EL (cell line): ENCODE measurements at places on chromosomes 5 and 9.

DNA sequence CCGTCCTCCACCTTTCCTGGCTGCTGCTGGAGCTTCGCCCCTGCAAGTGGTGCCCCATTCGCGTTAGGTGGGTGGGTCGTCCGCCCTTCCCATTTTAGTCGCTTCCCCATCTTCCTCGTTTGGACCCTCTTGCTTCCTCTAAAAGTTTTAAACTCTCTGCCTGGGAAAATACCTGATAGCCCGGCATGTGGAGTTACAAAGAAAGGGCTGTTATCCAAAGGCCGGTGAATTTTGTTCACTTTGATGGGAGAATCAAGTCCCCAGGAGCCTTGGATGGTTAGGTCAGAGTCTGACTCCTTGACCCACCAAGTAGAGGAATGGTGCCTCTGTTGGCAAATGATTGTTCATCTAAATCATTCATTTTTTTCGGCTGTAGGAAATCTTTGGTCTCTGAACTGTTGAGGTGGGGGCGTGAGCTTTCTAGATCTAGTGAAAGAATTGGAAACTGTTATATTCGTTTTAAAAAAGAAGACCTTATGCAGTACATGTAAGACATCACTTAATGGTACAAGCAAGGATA lies 29.5 kb upstream of the APC start:
- no peak for DNase-seq

DNA sequence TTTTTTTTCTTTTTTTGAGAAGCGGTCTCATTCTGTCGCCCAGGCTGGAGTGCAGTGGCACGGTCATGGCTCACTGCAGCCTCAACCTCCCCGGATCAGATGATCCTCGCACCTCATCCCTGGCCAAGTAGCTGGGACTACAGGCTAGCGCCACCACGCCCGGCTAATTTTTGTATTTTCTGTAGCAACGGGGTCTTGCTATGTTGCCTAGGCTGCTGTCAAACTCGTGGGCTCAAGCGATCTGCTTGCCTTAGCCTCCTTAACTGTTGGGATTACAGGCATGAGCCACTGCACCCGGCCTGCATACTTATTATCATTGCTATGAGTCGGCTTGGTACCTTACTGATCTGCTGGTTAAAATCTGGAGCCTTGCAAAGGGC lies 790 bp upstream of the IARS1 start:
- peak; percentile 35 for DNase-seq

- DNase-seq, result no peak
These were observed 156.6 kb downstream of the AOPEP start for GRCh38 chr9:94882966-94883641.

DNA sequence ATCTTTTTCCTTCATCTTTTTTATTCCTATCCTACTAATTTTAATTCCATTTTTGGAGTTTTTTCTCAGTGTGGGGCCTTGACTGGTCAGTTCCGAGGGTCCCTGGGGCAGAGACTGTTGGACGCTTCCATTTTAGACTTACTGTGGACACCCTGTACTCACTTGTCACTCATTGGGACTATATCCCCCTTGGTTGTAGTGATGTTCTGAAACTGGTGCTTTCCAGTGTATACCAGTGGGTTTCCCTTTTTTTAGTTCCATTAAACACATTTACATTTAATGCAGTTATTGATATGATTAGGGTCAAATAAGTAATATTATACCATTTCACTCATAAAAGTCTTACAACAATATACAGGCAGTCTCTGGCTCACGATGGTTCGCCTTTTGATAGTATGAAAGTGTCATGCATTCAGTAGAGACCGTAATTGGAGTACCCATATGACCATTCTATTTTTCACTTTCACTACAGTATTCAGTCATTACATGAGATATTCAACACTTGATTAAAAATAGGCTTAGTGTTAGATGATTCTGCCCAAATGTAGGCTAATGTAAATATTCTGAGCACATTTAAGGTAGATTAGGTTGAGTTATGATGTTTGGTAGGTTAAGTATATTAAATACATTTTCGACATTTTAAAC lies 46.0 kb downstream of the CNOT6 start:
- no peak for DNase-seq

GRCh38 chr9:87586731-87587355 lies 89.2 kb downstream of the DAPK1 start:
- DNase-seq, result no peak

DNA sequence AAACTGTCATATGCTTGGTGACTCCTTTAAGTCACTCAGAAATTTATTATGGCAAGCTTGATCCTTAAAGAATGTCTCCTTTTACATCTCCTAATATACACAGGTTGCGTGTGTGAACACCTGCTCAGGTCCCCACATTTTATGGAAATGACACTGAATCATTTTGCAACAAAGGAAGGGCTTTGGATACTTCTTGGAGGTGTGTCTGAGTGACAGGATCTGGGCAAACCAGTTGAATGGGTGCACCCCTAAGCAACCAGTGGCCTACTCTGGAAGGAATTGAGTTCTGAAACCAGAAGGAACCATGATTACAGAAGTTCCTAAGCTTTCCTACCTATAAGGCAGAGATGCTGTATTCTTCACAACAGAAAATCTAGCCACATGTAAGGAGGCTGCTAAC lies 483.9 kb upstream of the KLF4 start:
- no peak for DNase-seq

DNA sequence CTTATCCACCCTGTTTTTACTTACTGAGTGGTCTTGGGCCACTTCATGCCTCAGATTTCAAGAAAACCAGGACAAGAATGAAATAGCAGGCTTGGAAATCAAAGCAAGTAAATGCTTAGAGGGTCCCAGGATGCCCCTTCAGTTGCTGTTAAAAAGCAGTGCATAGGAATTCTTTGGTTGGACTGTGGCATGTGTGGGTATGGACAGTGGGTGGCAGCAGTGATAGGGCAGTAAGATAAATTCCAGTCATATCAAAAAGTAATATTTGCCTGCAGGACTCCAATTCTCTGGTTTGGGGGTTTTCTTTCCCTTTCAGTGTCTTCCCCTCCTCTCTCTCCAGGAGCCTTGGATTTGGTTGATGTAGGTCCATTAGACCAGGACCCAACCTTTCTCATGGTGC lies 306.7 kb upstream of the CLINT1 start:
- no peak for DNase-seq

- DNase-seq, result peak; percentile 49
These were observed 69.7 kb upstream of the ABL1 start for GRCh38 chr9:130765137-130766020.

DNA sequence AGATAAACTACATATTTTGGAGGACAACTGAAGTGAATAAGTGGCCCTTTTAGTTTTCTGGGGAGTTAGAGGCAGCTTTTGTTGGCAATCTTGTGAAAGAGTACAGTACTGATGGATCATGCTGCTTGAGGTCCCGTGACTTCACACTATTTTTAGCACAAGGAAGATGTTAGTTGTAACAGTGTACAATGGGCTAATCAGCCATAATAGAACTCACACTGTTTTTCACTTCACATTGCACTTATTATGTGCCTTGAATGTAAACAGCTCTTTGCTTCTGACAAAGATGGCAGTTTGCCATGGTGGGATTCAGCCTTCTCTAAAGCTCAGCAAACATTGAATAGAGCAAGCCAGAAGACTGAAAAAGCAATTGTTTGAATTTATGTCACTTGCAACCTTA lies 176.7 kb upstream of the ZNF608 start:
- no peak for DNase-seq

DNA sequence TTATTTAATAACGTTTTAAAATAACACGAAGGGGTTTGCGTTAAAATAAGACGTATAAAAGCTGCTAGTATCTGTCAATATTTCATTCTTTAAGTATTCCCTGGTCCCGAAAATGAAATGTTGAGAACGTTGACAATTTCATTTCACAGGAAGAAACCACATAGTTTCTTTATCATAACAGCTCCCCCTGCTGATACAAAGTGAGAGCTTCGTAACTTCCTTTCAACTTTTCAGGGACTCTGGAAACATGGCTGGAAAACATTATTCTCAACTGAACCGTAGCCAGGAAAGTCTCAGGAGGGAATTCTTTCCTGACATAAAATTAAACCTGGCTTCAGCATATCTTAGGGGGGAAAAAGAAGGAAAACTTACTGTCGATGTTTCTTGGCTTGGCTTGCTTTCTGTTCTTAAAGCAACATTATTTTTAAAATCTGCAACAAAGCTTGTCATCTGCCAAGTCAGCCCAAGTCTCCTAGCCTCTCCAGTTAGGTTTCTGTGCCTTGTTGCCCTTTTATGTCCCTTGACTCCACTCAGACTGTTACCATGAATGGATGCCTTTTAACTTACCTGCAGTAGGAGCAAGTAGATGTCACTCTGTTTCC lies 122.9 kb upstream of the DAB2 start:
- DNase-seq, result peak; percentile 76

DNA sequence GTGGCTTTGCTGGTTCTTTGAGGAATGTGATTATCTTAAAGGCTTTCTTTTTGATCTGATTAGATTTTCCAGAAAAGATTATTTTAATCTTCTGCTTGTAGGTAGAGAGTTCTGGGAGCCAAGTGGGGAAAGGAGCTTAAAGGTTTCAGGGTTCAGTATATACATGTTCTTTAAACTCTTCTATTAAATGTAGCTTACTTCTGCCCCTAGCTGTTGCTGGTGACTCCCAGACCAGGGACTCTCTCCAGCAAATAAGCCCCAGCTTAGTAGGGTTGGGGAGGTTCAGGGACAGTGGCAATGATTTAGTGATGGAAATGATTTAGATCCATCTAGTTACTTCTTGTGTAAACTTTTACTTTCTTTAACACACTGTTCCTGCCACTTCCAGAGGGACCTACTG lies 72.2 kb downstream of the SLC12A2 start:
- DNase-seq, result peak; percentile 1

DNA sequence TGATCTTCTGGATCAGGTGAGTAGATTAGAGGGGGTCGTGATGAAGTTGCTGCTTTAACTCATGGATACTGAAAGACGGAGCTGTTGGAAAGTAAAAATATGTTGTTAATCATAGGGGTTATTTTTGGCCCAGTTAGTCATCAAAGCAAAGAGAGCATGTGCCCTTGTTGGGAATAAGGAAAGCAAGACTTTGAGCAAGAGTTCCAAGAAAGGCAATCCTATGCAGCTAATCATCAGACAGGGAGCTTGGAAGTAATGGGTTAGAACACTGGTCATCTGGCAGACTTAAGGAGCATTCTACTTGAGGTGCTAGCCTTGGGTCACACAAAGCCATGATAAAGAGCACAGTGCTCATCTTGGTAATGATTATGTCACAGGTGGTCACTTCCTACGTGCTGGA lies 18.3 kb downstream of the ASPN start:
- DNase-seq, result peak; percentile 83

DNA sequence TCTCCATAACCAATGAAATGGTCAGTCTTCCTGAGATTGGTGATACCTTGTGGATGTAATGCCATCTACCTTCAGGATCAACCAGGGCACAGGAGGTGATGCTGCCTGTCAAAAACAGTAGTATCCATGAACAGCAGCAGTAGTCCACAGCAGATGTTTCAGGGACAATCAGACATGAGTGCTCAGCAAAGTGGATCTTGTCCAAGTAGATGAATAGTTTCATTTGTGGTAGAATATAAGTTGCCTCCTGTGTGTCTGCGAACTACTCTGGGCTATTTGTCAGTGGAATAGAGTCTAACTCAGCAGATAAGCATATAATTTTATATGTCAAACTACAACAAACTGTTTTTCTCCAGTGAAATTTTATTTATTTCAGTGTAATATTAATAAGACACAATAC lies 1860.1 kb upstream of the ACO1 start:
- DNase-seq, result no peak

DNA sequence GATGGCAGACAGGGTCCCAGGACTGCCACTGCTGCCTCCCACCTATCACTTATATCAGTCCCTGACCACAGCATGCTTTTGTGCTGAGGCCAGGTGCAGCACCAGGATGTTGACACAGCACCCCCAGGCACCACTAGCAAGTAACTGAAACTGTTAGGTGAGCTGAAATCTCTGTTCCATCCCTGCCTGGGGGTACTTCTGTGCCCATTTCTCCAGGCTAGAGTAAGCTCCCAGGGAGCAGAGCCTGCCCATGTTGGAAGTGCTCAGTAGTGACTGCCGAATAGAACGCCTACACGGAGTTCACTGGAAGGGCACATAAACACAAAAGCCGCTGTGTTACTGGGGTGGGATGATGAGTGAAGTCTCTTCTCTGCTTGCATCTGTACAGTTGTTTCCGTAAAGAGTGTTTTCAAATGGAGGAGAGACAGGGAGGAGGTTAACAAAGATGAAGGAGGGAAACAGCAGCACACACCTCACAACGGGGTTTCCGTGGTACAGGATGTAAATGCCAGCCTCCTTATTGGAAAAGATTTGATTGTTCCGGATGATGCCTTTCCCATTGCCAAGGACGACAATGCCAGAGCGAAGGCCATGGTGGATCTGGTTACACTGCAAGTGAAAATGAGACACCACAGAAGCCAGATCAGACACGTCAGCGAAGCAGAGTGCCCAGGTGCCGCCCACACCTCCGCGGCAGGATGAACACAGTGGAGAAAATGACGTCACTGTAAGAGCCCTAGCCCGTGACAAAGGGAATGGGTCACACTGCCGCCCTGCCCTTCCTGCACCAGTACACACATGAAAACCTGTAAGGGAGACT lies 43.1 kb downstream of the POLR1E start:
- DNase-seq, result no peak

- no peak for DNase-seq
These were observed 31.1 kb upstream of the MEIKIN start for GRCh38 chr5:131976414-131977211.

- no peak for DNase-seq
These were observed 73.4 kb downstream of the PHF2 start for GRCh38 chr9:93649610-93650261.

DNA sequence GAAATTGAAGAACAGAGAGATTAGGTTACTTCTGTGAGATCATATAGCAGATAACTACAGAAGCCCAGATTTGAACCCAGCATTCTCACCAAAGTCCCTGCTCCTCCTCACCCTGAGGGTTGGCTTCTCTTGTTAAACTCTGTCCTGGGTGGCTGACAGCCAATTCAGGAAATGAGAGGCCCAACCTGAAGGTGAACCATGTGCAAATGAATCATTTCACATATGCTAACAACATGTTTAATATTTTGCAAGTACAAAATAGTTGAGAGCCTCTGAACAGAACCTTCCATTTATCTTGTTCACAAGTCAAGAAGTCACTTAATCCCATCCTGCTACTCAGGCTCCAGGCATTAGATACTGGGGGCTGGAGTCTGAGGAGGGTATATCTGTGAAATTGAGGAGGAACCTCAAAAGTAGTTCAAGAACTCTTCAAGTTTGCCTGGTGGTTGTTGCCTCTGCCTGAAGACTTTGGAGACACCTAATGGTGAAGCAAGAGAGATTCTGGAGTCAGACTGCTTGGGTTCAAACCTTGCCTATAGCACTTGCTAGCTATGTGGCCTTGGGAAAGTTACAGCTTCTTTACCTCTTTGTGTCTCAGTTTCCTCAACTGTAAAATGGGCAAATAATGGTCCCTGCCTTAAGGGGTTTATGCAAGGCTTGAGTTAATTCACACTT lies 564.0 kb downstream of the PSAT1 start:
- DNase-seq, result peak; percentile 88

DNA sequence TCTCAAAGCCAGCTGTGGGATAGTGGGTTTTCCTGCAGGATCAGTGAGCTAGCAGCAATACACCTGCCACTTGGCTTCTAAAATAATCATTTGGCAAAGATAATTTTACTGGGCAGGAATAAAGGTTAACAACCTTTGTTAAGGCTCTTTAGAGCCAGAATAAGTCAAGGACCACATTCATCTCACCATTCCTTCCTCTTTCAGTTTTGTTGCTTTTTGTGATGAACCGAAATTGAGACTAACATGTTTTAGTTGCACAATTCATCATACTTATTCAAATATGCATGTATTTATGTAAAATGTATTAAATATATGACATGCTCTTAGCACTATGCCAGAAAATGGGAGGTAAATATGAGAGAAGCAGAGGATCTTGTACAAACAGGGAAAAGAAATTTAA lies 824.4 kb upstream of the TYRP1 start:
- no peak for DNase-seq
